Pons (tissue), 1 donor: ENCODE measurements at places on chromosomes 4 and X.

GRCh38 chrX:153861733-153862310, 24.2 kb downstream of the L1CAM start:
- no peak for DNase-seq

GRCh38 chr4:112063260-112063659, 82.0 kb upstream of the FAM241A start:
- DNase-seq, result no peak

GRCh38 chr4:7043284-7044136, at the start of gene TADA2B:
TADA2B (plus strand) TSS chr4:7043372; CDS start chr4:7043580, 208 bp downstream.
- DNase-seq, result no peak

GRCh38 chrX:76220856-76221255, 48.0 kb downstream of the PBDC1 start:
- DNase-seq, result no peak

- DNase-seq, result no peak
These were observed 118.1 kb upstream of the TLR3 start for GRCh38 chr4:185950891-185951290.

GRCh38 chr4:41670982-41671381, 77.5 kb downstream of the PHOX2B start:
- DNase-seq, result no peak

GRCh38 chrX:134660627-134661026, 2.4 kb upstream of the PLAC1 start:
- DNase-seq, result no peak

DNA sequence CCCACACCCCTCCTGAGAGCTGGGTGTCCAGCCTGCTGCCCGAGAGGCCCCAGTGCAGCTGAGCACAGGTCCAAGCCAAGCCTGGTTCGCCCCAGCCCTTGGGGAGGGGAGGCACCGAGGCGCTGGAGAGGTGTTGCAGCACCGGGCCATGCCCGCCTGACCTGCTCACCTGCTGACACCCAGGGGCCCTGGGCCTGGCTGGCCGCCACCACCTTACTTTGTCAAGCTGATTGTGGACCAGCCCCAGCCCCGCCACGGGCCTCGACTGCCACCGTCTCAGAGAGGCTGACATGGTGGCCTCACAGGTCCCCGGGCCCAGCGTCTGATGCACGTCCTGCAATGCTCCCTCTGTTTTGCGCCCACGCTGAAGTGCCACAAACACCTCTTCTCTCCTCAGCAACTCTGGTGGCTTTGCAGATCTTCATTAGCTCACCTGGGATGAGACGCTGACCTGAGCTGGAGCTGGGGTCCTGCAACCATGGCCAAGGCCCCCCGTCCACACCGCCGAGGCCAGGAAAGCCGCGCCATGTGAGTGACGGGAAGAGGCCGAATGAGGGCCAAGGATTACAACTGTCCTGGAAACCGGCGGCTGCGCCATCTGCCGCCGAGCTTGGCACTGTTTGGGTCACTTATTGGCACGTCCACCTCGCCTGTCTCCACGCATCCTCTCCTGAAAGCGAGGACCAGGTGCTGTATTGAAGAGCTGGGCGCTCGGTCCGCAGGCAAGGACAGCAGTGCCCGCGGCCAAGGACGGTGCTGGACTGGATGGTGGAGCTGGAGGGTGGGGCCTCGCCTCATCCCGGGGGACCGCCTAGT, 7.6 kb downstream of the CPLX1 start:
- no peak for DNase-seq

GRCh38 chr4:24010994-24011393, 121.1 kb upstream of the PPARGC1A start:
- no peak for DNase-seq

DNA sequence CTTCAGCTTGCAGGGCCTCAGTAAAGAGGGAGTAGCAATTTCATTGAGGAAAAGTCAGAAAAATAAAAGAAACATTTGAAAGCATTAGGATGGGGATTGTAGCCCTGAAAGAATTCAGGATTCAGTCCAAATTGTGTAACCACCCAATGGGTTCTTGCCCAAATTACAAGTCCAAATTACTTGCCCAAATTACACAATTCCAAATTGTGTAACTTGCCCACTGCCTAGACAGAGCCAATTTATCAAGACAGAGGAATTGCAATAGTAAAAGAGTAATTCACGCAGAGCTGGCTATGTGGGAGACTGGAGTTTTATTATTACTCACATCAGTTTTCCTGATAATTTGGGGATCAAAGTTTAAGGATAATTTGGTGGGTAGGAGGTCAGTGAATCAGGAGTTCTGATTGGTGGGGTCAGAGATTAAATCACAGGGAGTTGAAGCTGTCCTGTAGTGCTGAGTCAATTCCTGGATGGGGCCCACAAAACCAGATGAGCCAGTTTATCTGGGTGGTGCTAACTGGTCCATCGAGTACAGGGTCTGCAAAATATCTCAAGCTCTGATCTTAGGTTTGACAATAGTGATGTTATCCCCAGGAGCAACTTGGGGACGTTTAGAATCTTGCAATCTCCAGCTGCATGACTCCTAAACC, 18.1 kb upstream of the PAGE5 start:
- DNase-seq, result no peak

GRCh38 chrX:50581405-50581804, 110.8 kb upstream of the DGKK start:
- DNase-seq, result no peak

DNA sequence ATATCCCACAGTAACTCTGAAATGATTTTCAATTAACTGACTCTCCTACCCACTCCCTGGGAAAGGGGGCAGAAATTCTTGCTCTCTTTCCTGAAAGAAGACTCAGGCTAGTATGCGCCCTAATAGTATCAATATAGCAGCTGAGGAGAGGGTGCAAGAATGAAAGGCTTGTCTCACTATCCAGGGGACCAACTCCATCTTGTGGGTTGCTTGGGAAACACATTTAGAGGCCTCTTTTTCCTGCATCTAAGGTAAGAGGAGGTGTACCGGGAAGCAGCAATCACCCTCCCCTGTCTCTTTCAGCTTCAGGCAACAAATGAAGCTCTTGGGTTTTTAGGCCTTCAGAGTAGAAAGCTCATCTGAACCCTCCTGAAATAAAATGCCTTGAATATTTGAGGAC, 11.3 kb downstream of the TMEM255A start:
- DNase-seq, result no peak

DNA sequence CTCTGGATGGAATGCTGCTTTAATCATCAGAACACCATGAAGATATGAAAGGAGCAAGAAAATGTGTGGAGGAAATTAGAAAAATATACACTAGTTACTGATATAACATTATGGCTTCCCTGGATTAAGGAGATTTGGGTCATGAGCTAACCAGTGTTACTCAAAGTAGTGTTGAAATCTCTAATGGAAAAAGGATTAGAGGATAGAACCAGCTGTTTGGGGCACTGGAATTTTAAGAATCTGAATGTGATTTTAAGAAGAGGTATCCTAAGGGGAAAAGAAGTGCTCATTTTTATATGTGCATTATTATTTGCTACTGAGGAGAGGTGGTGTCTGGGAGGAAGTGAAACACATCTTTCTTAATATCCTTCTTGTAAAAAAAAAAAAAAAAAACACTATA, 164.1 kb upstream of the PPARGC1A start:
- no peak for DNase-seq

- peak; percentile 90 for DNase-seq
These were observed 74.6 kb upstream of the SH3RF1 start for GRCh38 chr4:169345316-169345721.

GRCh38 chr4:100466501-100466900, 51.3 kb downstream of the EMCN start:
- no peak for DNase-seq

GRCh38 chr4:18050448-18050847, 28.9 kb upstream of the LCORL start:
- DNase-seq, result no peak

DNA sequence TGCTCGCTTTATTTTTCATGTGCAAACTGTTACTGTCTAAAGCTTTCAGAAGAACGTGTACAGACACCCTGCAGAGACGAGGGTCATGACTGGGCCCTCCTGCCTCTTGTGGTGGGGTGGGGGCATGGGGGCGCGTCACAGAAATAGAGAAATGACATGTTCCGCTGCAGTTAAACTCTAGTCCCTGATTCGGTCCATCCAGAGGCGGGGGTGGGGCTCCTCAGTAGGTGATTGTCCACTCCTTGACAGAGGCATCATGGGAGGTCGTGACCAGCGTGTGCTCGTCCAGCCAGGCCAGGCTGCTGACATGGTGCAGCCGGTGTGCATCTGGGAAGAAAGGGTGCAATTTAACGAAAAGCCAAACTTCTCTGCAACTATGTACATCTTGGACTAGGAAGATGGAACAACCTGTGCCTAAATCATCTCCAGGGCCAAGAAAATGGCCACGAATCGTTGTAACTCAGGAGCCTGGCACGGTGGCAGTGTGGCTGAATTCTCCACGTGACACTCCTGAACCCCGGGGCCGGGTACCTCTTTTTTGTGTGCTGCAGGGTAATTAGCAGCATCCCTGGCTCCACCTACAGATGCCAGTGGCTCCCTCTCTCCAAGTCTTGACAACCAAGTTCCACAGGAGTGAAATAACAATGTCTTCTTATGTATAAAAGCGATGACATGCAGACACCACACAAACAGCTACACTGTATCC, 41.3 kb downstream of the WDR1 start:
- no peak for DNase-seq

- no peak for DNase-seq
These were observed 519.3 kb upstream of the NR3C2 start for GRCh38 chr4:148961526-148961925.

GRCh38 chr4:86543560-86544309, 50.4 kb upstream of the PTPN13 start:
- no peak for DNase-seq

- DNase-seq, result no peak
These were observed 38.7 kb downstream of the ANXA5 start for GRCh38 chr4:121658125-121658524.

- peak; percentile 2 for DNase-seq
These were observed 7.3 kb upstream of the OPN1LW start for GRCh38 chrX:154136627-154137161.
